ENCODE measurements at places on chromosomes 3 and 15. TPM values are rescaled to one million over a fixed set of nuclear protein-coding genes. Genes with fewer than 3 reads are reported as not detected.

DNA sequence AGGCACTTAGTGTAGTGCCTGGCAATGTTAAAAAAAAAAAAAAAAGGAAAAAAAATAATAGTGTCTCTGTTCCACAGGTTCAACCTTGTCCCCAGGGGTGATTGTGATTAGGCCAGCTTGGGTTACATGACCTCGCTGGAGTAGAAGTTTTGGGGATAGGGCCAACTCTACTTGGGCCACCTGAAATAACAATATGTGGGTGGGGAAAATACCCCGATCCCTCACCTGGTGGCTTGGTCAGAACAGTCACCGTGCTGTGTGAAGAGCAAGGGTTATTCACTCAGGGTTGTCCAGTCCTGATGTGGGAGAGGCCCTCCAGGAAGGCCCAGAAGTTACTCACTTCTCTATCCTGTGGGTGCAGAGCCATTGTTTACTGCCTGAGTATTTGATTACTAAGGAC lies 19.5 kb downstream of the XYLB start:
- no peak overlapping the region for H3K27ac ChIP-seq
- H3K36me3 ChIP-seq: no peaks in the 10 kb centered on the region
- no peaks in the 10 kb centered on the region for H3K4me1 ChIP-seq

- no peaks in the 10 kb centered on the region for H3K36me3 ChIP-seq
- H3K27ac ChIP-seq: no peak overlapping the region
- peaks cover 3% of the 10 kb centered on the region for H3K27me3 ChIP-seq
- H3K4me3 ChIP-seq: no peak overlapping the region
Observed at GRCh38 chr3:108472001-108472591, 38.3 kb downstream of the MYH15 start.

The SAMMSON gene
- total RNA-seq: not detected

The CLRN1 gene
- not detected for total RNA-seq

The TTBK2 gene
- total RNA-seq: 47.8 TPM

The GP5 gene
- total RNA-seq: 0.15 TPM

All from glutamatergic neuron (in vitro differentiated cells).